ENCODE measurements at places on chromosomes 6 and 20.

GRCh38 chr20:43666376-43667328 lies at the start of gene MYBL2:
Gene MYBL2 (plus strand): TSS chr20:43667114. CDS start chr20:43667284, 170 bp downstream.
- DNase-seq: peak; percentile 13

GRCh38 chr6:131419702-131420101 lies 153.3 kb upstream of the ARG1 start:
- no peak for DNase-seq

GRCh38 chr20:8221887-8222419 lies 89.9 kb downstream of the PLCB1 start:
- DNase-seq: no peak

DNA sequence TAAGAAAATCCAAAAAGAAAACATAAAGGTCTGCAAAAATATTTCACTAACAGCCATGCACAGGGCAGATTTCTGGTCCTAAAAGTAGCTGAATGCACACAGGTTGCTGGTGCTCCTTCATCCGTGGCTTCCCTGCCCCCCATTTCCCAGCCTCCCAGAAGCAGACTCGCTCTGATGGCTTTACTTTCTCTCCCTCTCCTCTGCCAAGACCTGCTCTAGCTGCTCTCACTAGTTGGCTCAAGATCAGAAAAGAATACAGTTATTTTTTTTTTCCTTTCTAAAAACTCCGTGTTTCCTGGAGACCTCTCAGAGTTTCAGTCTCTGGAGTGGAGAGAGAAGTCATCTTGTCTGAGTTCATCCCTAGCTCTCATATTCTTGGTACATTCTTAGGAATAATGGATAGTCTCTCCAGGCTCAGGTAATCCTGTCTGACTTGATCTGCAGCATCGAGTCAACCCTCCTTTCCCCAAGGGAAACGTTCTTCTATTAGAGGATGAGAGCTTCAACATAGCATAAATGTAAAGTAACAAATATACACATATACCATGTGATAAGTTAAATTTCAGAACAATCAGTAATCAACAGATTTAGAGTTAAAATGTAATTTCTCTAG lies 214.2 kb downstream of the TBC1D7 start:
- DNase-seq: no peak

- no peak for DNase-seq
Measured at GRCh38 chr6:22954749-22955385, 385.5 kb downstream of the HDGFL1 start.

DNA sequence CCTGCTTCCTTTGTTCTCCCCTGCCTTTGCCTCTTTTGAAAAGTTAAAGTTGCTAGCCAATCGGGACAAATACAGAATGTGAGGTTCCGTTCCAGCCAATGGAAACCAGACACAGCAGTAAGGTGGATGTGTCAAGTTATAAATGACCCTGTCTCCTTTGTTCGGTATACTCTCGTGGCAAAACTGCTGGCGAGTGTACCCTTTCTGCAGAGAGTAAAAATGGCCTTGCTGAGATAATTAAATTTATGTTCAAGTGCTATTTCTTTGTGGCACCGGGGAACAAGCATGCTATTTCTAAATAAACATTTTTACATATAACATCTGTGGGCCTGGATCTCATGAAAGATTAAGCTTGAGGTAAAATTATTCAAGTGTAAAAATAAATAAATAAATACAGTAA lies 50.2 kb downstream of the RARS2 start:
- no peak for DNase-seq
